SK-N-SH treated with all-trans-retinoic acid at 6 μM for 48 hours (cell line): ENCODE measurements at places on chromosomes 3 and 15.

DNA sequence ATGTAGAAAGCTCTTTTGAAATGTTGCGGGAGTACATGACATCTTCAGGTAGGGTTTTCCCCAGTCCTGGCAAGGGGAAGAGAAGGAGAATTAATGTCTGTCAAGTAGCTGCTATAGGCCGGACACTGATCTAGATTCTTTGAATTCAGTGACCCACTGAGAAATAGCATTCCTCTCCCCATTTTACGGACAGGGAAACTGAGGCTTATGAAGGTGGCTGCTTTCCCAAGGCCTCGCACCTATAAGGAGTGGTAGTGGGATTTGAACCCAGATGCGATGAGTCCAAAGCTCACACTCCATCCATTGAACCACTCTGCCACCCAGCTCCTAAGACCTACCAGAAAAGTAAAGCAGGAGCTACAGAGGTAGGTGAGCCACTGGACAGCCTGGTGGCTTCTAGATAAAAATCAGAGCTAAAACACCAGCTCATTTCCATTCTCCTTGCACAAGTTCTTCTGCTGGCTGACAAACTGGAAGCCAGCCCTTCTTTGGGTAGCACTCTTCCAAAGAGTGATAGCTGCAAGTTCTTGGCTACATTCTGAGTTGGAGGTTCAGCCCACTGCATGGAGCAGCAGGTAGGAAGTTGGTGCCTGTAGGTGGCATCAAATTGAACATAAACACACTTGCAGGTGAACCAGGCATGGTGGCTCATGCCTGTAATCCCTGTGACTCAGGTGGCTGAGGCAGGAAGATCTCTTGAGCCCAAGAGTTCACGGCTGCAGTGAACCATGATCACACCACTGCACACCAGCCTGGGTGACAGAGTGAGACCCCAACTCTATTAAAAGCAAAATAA, 22.0 kb downstream of the ZNF710 start:
- ATAC-seq, result no peak

GRCh38 chr3:136772709-136773108, 20.5 kb upstream of the STAG1 start:
- ATAC-seq, result peak; percentile 89

- no peak for ATAC-seq
Measured at GRCh38 chr3:3683261-3683660, 116.0 kb upstream of the LRRN1 start.

DNA sequence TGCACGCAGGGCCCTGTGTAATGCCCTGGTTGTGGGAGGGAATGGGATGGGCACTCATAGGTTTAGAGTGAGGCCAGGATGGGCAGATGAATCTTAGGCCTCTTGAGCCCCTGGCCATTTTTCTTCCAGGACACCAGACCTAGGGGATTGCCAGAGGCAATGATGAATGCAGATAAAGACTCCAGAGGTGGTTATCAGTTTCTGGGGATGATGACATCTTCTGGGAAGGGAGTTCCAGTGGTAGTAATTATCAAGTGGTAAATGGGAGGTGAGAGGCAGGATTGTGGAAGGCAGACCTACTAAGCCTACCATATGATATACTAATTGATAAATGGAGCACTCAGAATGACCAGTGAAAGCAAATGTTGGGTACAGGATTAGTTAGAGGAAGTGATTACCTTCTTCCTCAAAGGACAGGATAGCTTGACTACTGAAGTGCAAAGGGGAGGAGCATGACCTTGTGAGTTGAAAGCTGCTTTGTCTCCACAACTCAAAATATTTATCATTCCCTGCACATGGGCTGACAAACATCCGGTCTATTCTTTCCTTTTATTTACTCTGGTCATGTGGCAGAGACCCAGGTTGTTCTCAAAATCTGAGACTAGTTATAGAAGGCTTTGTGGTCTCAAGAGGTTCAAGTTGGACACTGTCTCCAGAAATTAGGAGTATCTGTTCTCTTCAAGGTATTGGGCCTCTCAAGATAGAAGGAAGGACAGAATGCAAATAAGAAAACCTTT, 10.2 kb upstream of the MAPK6 start:
- ATAC-seq, result no peak

DNA sequence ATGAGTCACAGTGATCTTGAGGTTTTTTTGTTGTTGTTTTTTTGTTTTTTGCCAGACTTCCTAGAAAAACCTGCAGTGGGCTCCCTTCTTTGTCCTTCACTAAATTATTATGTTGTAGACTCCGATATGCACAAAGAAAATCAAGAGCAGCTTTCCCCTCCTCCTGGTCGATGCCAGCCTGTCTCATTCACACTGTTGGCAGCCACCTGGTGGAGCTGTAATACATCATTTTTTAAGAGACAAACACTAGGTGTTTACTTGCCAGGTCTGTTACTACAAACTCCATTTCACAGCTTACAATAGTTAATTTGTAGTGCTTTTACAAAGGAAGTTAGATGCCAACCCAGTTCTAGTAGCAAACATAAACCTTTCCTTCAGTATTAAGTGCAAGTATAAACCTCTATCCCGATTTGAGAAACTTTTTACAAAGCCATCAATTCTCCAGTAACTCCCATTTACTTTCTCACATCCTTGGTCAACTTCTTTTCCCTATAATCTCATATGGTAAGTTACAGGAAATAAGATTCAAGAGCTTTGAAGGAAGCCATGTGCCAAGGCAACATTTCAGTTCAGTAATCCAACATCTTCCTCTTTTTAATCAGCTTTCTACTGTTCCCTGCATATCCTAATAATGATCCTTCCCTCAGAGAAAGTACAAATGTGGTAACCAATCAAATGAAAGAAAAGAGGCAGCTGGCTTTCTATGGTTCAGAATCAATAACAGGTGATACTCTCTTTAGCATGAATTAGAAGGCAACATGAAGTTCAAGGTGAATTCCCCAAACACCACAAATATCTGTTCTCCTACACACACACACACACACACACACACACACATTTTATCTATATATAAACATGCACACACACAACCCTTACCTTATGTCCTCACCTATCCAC, 14.0 kb downstream of the AAGAB start:
- peak; percentile 73 for ATAC-seq

- ATAC-seq, result peak; percentile 23; the same call in 1 of the 3 replicates
Measured at GRCh38 chr15:78175330-78175729, 26.2 kb downstream of the IDH3A start.

DNA sequence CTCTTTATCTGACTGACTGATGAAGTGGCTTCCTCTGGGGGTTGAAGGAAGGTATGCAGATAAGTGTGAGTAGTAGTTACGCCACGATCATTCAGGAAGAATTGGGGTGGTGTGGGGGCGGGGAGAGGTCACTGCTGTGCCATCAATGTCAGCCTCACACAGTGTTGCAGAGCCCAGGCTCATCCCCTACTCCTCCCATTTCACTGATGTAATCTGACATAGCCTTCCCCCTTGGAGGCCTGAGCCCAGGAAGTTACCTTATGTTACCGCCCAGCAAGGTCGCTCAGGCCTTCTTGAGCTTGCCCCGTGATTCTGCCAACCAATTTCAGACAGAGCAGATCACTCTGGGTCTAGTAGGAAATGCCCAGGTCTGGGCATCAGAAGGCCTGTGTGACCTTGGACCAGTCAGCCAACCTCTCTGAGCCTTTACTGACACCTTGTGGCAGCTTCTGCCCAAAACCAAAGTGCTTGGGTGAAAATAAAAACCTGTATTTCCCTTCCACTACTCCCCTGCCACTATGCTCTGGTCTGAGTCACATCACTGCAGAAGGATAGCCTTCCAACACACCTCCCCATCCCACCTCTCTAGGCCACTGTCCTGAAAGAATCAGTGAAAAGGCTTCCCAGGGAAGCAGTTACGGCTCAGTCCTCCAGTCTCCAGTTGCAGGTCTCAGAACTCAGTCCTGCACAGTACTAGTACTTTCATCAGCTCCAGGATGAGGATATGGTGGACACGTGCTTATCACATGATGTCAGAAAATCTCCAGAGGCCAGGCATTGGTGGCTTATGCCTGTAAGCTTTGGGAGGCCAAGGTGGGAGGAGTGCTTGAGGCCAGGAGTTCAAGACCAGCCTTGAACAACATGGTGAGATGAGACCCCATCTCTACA, 28.1 kb upstream of the INSYN1 start:
- peak; percentile 65 for ATAC-seq

DNA sequence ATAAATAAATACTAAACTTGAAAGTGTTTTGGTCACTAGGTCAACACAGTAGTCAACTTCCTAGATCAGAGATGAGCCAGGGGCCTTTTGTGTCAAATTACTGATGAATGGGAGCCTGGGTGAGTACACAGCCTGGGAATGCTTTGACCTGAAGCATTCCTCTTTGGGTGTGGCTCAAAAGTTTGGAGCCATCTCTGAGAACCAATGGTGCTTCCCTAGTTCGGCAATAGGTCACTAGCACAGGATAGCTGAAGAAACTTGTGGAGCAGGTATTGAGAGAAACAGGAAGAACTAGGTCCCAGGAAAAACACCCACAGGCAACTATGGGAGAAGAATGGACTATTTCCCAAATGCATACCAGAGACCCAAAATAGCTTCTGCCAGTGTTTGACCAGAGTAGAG, 56.6 kb upstream of the PLXND1 start:
- ATAC-seq, result no peak; the same call in 2 of the 3 replicates

- ATAC-seq, result no peak
Measured at GRCh38 chr15:93205413-93205812, 116.4 kb upstream of the RGMA start.

DNA sequence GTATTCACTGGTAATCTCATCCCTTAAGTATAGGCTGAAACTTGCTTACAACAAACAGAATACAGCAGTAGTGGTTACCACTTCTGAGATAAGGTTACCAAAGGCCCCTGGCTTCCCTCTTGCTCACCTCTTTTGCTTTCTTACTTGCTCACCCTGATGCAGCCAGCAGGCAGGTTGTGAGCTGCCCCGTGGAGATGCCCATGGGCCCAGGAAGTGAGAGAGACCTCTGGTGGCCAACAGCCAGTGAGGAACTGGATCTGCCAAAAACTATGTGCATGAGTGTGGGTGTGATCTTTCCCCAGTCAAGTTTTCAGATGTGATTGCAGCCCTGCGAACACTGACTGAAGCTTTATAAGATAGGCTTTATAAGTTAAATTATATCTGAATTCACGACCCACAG, 48.7 kb downstream of the NMNAT3 start:
- ATAC-seq, result no peak; the same call in 2 of the 3 replicates

- ATAC-seq, result no peak
Measured at GRCh38 chr3:184593928-184594303, 32.3 kb downstream of the EPHB3 start.

DNA sequence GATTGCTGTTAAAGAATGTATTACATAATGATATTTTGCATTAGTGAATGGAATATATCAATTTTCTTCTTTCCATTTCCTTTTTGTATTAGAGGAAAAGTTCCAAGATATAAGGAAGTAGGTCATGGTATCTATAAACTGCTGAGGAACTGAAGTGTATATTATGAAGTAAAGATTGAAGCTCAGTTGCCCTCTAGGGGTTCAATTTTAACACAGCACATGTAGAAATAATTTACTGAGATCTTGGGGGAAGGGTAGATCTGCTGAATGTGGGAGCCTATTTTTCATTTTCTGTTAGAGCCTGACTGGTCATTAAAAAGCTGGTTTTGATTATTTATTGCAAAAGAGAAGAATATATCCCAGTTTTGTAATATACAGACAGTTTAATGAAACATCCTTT, 45.2 kb downstream of the CMC1 start:
- ATAC-seq, result peak; percentile 97

DNA sequence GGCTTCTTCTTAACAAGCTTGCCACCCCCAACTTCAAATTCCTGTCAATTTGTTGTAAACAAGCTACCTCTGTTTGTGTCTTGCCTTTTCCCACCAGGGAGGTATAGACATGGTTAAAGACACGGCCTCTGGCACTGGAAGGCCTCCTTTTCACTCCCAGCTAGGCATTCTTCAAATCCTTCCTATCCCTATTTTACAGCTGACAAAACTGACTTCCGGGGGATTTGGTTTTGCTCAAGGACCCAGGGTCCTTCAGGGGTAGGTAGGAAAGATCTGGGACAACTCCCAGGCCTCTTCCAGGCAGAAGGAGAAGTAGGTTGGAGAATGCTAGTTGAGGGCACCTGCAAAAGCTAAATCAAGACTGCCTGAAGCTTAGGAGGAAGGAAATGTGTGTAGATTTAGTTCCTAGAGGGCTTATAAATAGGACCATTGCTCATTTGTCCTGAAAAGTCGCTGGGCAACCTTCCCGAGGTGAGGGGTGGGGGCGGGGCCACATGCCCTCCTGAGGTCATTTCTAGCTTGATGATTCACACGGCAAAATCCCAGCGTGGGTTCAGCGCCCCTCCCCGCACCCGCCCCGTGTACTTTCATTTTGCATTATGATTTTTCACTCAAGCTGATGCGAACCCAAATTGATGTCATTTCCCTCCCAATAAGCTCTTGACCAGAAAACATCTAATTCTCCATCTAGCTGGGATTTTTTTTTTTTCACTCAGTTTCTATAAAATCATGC, 365.5 kb downstream of the SHQ1 start:
- ATAC-seq, result no peak

- no peak for ATAC-seq
Measured at GRCh38 chr3:170196833-170197232, 15.3 kb upstream of the PHC3 start.

DNA sequence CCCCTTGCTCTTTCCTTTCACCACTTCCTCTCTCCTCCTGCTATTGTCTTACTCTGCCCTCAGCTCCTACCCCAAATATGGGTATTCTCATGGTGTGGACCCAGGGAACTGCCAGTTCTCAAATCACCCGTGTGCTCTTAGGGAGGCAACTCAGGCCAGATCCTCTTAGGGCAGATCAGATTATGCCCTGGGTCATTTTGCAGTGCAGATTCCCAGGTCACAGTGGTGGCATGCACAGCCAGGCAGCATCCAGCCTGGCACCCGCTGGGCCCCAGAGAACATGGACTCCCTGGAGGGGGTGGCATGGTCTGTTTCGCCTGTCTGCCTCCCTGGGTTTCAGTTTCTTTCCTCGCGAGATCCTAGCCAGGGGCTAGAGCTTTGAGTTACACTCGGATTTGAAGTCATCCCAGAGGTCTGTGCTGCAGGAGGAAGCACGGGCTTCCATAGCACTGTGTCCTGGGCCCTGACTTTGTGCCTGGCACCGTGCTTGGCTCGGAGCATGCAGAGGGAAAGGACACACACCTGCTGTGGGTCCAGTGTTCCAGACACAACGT, 96.1 kb downstream of the TOP2B start:
- ATAC-seq, result no peak

DNA sequence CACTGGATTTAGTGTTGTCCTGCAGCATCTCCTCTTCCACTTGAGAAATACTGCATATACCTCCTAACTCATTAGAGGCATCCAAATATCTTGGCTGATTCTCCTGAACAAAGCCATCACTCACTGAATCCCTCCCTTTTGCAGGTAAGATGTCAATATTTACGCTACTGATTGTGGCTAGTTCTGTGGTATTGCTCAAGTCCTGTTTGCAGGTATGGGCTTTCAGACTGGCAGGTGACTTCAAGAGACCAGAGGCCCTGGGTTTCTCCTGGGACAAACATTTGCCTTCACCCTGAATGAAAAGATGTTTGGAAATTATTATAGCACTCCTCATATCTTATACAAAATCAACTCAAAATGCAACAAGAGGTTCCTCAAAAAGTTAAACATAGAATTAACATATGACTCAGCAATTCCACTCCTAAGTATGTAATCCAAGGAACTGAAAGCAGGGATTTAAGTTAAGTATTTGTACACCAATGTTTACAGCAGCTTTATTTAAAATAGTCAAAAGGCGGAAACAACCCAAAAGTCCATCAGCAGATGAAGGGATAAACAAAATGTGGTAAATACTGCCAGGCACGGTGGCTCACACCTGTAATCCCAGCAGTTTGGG, 18.6 kb downstream of the NEK4 start:
- ATAC-seq, result no peak

GRCh38 chr3:11381563-11381962, 109.4 kb downstream of the ATG7 start:
- peak; percentile 34; the same call in 2 of the 3 replicates for ATAC-seq
